ENCODE measurements at places on chromosomes 2 and 18.
A peak's percentile ranks its signal among the peaks of the same experiment; 100 is the strongest.

GRCh38 chr2:64582774-64583340, 58.7 kb downstream of the AFTPH start:
- no peak for DNase-seq

DNA sequence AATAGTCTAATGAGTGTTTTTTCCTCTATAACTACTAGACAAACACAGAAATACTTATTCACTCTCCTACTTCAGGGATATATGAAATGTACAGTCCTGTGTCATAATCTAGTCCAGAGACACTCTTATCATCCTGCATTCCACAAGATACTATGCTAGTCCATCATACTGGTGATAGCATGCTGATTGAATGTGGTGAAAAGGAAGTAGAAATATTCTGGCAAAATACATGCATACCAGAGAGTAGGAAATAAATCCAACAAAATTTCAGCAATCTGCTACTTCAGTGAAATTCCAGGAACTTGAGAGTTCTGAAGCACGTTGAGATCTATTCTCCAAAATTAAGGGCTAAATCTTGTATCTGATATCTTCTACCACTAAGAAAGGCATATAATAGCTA, 353.9 kb downstream of the PID1 start:
- no peak for DNase-seq

GRCh38 chr2:63424329-63425078, 163.8 kb downstream of the WDPCP start:
- no peak for DNase-seq

DNA sequence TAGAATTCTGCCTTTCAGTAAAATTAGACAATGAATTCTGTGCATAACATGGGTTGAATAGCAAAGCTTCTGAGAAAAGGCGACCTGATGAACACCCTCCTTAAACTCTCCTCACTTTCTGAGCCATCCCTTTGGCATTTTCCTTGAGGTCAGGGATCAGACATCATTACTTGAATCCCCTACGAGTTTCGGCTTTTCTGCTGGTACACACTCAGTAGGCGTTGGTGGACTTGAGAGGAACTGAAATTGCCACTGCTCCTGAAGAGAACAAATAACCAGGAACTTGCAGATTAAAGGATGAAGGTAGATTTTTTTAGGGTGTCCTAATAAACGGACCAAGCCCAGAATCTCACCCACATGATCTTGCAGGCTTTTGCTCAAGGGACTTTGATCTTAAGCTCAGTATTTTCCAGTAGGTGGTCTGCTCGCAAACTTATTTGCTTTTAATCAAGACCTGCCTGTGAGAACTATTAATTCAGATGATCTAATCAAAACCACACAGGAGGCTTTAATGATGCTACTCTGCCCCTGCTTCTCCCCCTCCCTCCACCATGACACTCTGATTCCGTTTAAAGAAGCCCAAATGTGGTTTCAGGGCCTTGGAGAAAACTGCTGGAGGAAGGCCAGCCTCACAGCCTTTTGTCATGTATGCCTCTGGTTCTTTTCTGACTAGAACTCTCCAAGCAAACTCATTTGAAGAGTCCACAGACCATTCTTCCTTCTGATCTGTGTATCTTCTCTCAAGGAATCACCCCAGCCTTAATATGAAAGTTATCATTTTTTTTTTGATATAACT, 124.9 kb downstream of the PRKCE start:
- no peak for DNase-seq

GRCh38 chr2:3365219-3365618, 12.4 kb downstream of the EIPR1 start:
- DNase-seq: no peak

DNA sequence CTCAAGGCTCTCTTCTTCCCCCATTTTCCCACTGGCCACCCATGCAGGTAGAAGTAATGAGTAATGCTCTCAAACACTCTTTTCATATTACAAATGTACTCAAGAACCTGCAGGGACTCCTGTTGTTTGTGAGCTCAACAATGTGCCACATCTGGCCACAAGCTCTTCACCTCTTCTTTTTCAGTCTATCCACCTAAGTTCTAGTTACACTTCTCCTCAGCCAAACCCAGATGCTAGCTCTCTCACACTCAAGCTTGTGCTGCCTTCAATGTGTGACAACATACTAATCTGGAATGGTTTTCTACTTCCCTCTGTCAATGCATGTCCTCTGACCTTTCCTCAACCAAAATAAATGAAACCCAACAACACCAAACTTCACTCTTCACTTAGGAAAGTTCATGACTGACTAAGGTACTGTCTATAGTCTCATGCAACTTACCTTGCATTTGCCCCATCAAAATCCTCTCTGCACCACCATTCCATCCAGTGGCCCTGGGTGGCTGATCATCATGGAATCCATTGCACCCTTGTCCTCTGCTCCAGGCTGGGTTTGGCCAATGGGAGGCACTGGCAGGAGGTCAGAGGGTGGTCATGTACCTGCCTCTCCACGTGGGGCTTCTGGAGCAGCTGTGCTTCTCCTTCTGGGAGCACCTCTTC, 5.3 kb upstream of the IL18R1 start:
- DNase-seq: no peak

GRCh38 chr2:64945973-64946768, 43.0 kb upstream of the SLC1A4 start:
- peak; percentile 26 for DNase-seq

All from stimulated activated CD8-positive, alpha-beta memory T cell treated with anti-CD3 and anti-CD28 coated beads, Interleukin-7, amount 100 ng/mL, for 24 hours (primary cell).